ENCODE measurements at places on chromosomes 13 and 19. TPM values are rescaled to one million over a fixed set of nuclear protein-coding genes. Genes with fewer than 3 reads are reported as not detected.

GRCh38 chr19:44002212-44002565, 568 bp upstream of the ZNF230 start:
- no peak for DNase-seq

DNA sequence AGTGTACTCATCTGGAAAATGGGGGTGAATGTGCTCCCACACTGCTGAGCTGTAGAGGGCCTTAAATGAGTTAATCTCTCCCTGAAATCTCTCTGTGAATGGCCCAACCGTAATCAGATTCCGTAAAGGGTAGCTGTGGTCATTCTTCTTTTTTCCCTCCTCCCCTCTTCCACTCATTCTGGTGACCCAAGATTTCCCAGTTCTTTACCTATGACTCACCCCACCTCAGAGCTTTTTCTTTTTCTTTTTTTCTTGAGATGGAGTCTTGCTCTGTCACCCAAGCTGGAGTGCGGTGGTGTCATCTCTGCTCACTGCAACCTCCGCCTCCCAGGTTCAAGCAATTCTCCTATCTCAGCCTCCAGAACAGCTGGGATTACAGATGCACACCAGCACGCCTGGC, 33.3 kb upstream of the MUC16 start:
- DNase-seq: no peak

- no peak for DNase-seq
Measured at GRCh38 chr13:31301119-31301518, 101.3 kb downstream of the B3GLCT start.

DNA sequence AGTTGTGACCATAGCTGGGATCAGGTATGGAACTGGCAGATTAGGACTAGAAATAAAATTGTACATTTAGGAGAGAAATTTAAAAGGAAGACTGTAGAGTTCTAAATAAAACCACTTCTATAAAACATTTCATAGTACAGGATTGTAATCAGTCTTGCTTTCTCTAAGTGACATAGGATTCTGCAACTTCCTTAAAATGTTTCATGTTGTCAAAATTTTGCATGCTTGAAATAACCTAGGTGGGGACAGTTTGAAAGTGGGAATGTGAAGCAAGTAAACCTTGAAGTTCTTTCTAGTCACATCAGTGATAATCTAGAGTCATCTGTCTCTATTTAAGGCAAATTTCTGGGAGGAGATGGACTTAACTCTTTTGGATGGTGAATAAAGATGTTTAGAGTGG, 6.7 kb downstream of the TM9SF2 start:
- no peak for DNase-seq

The ZNF723 gene
- total RNA-seq: not detected

Measured in lower lobe of right lung (tissue), 2 donors.